ENCODE measurements at places on chromosomes 13 and 19. TPM values are rescaled to one million over a fixed set of nuclear protein-coding genes. Genes with fewer than 3 reads are reported as not detected.

- peak; percentile 20 for DNase-seq
These were observed 703 bp downstream of the SLC17A7 start for GRCh38 chr19:49440439-49441209.

- DNase-seq: no peak
These were observed 3.7 kb downstream of the ATP8B3 start for GRCh38 chr19:1808395-1808731.

DNA sequence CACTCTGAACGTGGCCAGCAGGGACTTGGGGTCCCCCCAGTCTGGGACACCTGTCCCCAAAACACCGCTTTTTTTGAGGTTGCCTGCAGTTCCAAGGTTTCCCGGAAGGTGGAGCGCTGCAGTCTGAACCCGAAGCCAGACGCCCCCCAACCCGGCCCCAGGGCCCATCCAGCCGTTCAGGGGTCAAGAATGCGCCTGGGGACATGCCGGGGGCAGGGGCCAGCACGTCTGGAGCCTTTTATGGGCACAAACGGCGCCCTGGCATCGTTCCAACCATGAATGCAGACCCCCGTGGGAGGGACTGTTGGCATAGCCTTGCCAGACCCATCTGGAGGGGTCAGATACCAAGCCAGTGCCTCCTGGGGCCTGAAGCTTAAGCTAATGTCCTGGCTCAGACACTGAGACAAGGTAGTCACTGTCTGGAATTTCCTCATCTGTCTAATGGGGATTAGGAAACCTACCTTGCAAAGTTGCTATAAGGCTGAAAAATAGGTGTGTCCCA, 6.9 kb downstream of the S1PR5 start:
- peak; percentile 17 for DNase-seq

DNA sequence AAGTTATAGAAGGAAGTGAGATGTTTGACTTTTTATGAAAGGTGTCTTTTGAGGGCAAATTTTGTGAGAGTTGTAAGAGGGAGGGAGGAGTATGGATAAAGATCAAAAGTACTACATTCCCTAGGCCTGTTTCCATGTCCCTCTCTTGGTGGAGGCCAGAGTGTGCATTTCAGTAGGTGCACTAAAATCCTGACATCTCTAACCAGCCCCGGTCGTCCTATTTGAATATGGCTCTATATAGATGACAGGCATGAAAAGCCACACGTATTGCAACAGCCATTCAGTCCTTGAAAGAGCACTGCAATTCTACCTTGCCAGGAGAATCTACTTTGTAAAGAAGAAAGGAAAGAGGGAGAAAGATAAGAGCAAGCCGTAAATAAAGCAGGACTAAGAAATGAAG, 510.1 kb downstream of the IRS2 start:
- DNase-seq: no peak

Gene SIGLEC12
- total RNA-seq: not detected

Gene SIGLEC11
- total RNA-seq: 1.2 TPM

Measured in muscle of leg (tissue), 16 donors.